ENCODE measurements at places on chromosomes 1 and 21.

GRCh38 chr1:36089393-36090121 is 865 bp downstream of the ADPRS start:
- DNase-seq: no peak

DNA sequence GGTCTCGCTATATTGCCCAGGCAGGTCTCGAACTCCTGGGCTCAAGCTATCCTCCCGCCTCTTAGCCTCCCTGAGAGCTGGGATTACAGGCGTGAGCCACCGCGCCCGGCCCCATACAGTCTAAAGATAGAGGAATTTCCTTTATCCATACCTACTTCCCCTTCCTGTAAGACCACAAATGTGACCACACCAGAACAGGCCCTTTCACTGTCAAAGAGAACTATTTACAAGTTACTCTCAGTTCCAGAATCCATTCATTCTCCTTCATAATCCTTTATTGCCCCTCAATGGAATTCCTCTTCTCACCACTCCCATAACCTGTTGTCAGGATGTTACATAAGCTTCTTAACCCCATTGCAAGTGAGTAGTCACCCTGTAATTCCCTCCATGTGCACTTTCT is 26.3 kb upstream of the SLC5A9 start:
- no peak for DNase-seq

- no peak for DNase-seq
These were observed 69.9 kb downstream of the NAV1 start for GRCh38 chr1:201608635-201609395.

DNA sequence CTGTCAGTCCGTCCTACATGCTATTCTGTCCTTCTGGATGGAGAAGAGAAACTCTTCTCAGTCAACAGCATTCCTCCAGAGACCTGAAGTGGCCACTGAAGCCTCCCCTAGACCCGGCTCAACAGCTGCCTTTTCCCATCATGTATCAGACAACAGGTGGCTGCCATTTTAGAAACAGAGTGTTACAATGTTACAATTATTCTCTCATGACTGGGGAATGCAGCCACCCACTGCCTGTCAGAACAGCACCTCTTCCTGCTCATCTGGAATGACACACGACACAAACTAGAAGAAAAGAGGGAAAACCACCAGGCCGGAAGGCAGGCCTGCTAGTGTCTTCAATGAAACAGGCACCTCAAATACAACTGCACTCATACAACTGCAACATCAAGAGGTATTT is 105.3 kb downstream of the PGBD5 start:
- DNase-seq: no peak

DNA sequence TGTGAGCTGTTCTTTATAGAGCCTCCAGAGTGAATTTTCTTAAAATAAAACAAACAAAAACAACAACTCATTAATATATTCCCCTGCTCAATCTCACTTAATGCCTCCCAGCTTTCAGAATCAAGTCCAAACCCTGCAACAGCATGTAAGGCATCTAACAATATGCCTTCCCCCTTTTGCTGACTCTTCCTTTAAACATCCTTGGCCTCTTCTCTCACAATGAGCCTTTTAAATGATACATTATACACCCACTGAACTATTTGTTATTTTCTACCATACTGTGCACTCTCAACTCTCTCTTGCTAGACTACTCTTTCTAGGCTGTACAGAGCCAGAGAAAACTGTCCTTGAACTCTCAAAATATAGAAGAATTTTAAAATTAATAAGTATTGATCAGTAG is 115.2 kb upstream of the SNX7 start:
- DNase-seq: no peak

DNA sequence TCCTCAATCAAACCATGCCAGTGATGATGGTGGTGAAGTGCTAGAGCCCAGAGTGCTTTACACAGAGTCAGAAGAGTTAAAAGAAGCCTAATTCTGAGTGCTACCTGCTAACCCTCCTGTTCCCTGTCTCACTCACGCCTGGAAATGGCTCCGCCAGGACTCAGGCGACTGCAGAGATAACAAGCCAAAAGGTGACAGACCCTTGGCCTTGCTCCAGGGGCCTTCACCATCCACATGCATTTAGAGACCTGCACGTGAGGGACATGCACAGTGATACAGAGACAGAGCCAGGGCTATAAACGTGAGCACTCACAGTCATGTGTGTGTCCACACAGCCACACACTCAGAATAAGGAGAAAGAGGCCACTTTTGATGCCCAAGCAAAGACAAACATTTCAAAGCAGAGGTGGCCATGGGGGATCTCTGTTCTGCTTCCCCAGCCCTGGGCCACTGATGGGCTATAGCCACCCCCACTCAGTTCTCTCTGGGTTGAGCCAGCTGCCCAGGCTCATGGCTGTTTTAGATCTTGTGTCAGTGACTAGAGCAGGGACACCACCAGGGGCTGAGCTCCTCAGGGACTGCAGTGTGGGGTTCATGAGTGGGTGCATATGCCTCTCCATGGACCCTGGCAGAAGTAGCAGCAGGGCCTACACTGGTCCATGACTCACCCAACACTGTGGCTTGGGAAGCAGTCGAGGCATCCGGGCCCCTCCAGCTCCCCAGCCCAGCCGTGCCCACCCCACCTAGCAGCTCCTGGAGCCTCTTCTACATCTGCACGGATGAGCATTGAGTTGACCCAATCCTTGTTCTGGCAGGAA is 117.2 kb downstream of the EPHB2 start:
- DNase-seq: no peak

DNA sequence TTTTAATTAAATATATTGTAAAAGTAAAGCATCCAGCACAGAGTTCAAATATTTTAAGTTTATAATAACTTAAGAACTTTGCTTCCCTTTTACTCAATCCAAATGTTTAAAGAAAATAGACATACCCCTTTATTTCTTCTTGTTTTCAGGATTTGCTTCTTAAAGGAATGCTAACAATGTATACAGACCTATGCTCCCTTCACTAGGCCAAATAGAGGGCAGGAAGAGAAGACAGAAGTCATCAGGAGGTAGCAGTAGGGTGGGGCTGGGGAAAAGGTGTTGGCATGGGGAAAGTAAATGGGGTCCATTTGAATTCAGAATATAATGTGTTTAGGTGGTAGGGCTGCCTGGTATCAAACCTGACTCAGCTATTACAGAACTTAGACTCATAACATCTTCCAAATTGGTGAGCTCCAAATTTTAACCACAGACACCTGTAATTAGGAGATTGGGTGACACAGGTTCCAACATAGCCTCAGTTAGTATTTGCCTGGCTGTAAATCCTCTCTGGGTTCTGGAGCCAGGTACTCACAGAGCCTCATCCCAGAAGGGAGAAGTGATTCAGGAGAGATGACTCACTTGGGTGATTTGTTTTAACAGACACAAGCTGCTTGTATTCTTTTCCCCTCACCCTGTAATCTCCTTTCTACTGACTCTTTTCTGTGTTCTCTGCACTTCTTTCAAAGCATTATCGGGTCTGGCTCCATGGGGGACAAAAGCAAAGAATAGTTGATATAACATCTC is 60.1 kb upstream of the DUSP10 start:
- no peak for DNase-seq

GRCh38 chr21:25907573-25908275 is 173.0 kb downstream of the GABPA start:
- no peak for DNase-seq

DNA sequence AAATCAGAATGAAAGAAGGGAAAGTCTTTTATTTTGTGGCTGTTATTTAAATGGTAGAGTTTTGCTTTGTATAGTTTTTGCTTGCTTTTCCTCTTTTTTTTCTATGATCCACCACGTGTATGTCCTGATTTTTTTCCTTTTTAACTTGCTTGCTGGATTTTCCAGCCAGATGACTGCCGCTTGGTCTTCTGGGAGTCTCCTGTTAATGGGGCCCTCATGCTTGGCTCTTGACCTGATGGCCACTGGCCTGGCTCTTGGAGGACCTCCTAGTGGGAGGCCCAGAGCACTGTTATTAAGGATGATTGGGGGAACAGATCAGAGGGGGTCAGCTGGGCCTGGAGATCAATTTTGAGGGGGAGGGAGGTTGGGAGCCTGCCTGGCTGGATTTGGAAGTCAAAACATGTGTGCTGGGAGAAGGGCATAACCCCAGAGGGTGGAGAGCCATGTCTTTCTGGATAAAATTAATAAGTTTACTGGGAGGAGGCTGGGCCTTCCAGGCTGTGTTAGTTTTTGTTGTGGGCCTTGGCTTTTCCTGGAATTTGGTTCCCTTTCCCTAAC is 1.2 kb downstream of the FGGY start:
- no peak for DNase-seq

- no peak for DNase-seq
These were observed 14.0 kb upstream of the PAQR7 start for GRCh38 chr1:25889470-25889869.

DNA sequence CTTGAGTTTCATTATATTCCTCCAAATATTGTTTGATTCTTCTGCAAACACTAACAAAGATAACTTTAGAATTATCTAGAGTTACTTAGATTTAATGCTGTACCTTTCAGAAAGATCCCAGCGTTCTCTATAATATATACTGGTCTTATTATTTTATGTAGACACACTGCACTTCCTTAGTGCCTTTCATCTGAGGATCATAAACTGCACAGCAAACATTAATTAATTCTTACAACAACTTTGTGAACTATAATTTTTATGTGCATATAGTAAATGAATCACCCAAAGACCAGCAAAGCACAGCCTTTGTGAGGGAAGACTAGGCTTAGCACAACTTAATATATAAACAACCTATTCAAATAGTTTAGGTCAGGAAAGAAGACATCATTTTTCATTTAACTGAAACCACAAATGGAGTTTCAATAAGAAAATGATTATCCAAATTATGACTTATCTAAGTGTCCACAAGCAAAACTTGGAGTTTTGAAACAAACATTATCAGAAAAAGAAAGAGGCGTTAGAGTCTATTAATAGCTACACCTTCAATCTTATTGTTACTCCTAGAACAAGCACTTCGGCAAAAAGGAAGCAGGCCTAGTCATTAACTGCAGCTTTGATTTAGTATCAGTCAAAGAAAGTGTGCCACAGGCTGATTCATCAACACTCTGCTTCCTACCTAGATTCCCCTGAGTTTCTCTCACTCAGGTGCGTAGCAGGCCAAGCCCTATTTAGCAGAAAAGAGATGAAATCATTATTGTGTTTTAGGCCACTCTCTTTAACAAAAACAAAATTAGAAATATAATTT is 22.5 kb upstream of the RC3H1 start:
- DNase-seq: no peak

DNA sequence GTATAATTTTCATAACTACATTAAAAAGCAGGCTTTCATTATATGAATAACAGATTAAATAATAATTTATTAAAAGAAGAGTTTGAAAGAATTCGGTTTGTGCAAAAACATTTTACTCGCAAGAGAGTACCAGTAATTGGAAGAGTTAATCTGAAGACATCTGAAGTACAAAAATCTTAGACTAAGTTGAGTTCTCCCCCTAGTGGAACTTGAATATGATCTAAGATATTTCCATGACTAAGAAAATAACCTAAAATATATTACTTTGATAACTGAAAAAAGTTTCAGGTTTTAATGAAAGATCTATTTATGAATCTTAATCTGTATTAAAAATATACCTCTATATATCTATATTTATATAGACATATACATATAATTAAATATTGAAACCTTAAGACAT is 112.5 kb upstream of the GFI1 start:
- no peak for DNase-seq

- no peak for DNase-seq
These were observed 70.7 kb downstream of the RPE65 start for GRCh38 chr1:68379085-68379478.

- DNase-seq: no peak
These were observed 44.0 kb downstream of the EDN2 start for GRCh38 chr1:41440321-41441085.
